ENCODE measurements at places on chromosomes 2 and 18.

- DNase-seq: no peak
Observed at GRCh38 chr2:119523383-119523951, 816 bp downstream of the SCTR start.

GRCh38 chr2:164028814-164029534, 293.2 kb upstream of the FIGN start:
- DNase-seq: no peak

- no peak for DNase-seq
Observed at GRCh38 chr2:107259408-107260195, 373.6 kb upstream of the ST6GAL2 start.

DNA sequence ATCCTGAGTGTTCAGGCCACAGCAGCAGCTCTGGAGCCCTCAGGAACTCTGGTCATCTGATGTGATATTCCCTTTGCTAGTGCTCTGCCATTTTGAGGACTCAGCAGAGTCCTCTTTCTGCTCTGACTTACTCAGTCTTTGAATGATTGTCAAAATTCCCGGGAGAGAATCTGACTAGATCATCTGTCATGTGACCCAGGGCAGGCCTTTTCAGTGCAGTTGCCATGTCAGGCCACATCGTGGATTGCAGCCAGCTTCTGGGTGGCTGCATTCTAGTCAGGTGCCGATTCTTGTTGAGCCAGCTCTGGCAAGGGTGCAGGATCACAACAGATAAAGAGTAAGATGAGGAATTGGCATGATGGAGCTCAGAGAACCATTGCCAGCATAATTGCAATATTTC, 795.6 kb downstream of the CPS1 start:
- no peak for DNase-seq

- DNase-seq: no peak
Observed at GRCh38 chr2:74573747-74574562, 19.4 kb downstream of the DOK1 start.

- no peak for DNase-seq
Observed at GRCh38 chr2:3952866-3953516, 249.6 kb downstream of the DCDC2C start.

DNA sequence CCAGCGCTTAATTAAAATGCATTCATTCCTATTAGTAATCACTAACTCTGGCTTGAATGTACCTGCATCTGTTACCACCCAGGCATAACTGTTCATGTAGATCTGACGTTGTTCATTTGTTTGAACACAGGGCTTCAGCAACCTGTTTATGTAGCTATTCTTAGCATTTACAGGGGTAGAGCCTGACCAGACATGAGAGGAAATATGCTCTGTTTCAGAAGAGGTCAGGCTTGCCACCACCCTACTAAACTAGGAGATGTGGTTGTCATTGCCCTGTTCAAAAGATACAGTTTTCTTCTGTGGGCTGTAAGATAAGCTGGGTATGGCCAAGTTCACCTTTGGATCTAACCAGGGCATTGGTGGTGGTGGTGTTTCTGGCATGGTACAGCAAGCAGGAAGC, 8.8 kb downstream of the MGAT5 start:
- no peak for DNase-seq

GRCh38 chr2:48695991-48696390, 59.5 kb downstream of the LHCGR start:
- DNase-seq: no peak

DNA sequence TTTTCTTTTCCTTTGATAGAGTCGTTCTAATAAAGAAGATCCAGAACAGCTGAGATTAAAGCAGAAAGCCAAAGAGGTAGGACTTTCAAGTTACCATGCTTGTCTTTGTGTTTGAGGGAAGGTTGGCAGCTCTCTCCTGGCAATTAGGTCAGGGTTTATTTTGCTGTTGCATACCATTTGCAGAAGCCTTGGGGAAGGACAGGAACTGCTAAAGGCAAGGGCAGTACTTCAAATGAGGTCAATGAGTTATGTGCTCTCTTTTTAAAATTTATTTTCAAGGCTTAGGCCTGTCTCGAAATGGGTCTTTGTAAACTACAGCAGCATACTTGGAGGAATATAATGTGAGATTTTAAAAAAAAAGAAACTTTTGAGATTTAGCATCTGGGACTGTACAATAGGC, 108.9 kb downstream of the TAF4B start:
- no peak for DNase-seq

- DNase-seq: no peak
Observed at GRCh38 chr2:72108121-72108520, 39.5 kb downstream of the CYP26B1 start.

DNA sequence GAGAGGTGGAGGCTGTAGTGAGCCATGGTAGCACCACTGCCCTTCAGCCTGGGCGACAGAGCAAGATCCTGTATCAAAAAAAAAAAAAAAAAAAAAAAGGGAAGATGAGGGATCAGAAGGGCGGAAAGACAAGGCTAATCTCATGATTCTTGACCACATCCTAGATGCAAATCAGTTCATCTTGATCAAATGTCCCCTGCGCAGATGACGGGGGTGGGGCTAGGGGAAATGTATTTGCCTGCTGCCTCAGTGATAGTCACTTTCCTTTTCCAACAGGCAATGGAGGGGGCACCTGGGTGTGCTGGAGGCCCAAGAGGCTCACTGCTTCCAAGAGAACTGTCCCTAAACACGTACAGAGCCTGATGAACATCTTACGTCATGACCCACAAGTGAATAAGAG, 3.7 kb upstream of the EMILIN2 start:
- DNase-seq: no peak

- DNase-seq: no peak
Observed at GRCh38 chr2:84652431-84652830, 136.1 kb downstream of the DNAH6 start.

- DNase-seq: no peak
Observed at GRCh38 chr2:145546091-145546490, 1026.2 kb upstream of the ZEB2 start.

DNA sequence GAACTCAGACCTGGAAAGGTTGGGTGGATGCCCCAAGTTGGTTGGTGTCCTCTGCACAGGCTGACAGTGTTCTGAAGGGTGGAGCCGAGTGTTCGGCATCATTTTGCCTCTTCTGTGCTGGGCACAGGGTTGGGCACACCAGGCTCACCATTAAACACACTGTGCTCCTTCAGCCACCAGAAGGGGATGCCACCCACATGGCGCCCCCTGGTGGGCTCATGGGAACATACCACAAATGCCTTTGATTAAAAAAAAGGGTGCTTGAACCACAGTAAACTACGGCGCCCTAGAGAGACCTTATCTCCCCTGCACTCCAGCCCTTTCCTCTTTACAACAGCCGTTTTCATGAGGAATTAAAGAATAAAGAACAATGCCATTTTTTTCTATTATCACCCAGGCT, 89.4 kb downstream of the CELF4 start:
- no peak for DNase-seq

DNA sequence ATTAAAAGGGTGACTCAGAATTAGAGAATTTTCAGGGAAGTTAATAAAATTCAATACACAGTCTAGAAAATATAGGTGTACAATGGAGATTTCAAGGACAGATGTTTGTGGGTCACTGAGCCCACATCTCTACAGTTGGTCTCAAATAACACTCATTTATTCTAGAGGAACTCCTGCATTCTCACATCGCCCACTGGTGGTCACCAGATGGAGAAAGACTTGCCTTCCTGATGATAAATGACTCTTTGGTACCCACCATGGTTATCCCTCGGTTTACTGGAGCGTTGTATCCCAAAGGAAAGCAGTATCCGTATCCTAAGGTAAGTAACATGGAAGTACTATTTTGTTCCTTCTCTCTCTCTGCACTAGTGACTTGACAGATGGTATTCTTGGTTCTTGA, 1297.1 kb downstream of the DPP10 start:
- DNase-seq: no peak

- no peak for DNase-seq
Observed at GRCh38 chr2:215361211-215361875, 49.5 kb downstream of the ATIC start.

GRCh38 chr2:12457831-12458230, 258.9 kb upstream of the TRIB2 start:
- DNase-seq: no peak

GRCh38 chr2:121245120-121245820, 39.7 kb downstream of the TFCP2L1 start:
- no peak for DNase-seq

DNA sequence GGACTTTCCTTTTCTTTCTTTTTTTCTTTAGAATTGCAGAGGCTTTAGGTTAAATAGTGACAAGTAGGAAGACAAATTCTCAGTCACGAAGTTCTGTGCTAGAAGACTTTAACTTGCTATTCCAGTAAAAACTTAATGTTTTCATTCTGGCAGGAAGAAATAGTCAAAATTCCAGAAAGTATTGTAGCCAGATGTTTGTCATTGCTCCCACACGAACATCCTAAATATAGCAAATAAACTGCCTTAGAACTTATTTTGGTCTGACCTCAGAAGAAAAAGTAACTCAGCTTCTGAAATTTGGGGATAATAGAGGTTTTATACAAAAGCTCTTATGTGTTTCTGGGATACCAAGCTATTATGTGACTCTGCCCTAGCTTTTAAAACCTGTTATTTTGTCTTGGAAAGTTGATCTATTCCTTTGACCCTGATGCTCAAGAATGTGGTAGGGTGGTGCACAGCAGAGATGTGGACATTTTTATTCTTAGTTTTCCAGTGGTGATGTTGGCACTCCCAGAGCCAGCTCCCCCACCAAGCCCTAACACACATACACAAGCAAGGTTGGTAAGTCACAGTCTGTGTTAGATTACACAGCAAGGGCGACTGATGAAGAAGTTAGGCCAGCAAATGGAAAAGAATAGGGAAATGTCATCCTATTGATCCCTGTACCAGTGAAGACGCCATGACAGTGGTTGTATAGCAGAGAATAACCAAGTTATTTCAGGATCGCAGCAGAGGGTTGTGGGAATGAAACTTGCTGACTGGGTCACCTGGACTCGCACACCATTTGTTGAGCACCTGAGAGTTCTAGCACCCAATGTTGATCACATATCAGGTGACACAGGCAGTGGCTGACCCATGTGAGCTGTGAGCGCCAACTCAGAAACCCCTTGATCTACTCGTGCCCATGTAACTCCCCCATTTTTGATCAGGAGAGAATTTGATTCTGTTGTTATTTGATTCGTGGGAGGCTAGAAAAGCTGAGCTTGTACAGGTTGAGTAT, 23.7 kb downstream of the FARP2 start:
- no peak for DNase-seq

DNA sequence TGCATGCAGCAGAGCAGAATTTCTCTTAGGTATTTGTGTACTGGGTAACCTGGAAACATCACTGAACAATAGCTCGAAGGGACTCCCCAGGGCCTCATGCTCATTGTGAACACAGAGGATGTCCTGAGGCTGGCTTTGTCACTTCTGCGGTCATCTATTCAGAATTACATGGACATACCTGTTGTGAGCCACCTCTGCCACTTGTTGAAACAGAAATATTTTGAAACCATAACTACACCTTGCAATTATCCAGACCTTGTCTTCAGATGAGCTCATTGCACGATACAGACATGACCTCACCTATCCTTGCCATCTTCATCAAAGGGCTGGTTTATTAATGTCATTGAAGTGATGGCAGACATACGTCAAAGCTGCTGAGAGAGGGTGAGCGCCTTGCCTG, 23.4 kb upstream of the CREG2 start:
- DNase-seq: no peak

DNA sequence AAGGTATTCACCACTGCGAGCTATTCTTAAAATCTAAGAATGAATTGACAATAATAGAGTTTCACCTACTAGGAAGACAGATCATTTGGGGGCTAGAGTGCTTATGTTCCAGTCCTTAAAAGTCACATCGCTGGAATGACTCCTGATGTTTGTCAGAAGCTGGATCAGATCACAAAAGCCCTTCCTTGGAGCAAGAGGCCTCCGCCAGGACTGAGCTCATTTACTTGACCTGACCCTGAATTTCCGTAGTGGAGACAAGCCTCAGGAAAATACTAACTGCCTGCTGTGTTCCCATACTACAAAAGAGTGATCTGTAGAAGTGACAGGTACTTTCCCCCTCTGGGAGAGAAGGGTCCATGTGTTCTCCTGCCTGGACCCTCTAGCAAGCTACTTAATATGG, 483.9 kb downstream of the DPP10 start:
- no peak for DNase-seq

DNA sequence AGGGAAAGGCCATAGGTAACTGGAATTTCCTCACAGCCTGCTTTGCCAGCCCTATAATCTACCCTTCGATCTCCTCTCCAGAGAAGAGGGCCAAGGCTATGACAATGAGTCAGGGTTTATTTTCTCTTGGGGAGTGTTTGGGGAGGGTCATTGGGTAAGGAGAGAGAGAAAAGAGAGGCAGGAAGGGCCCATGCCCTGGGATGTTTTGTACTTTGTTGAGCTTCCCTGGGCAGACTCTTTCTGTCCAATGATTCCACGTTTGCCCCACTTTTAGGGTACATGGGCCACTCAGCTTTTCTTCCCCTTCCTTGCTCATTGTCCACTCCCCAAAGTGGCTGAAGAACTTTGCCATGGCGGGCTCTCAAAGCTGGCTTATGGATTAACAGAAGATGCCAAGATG, 224.2 kb downstream of the ALK start:
- no peak for DNase-seq

GRCh38 chr2:79393107-79393685, 119.7 kb upstream of the CTNNA2 start:
- DNase-seq: no peak

DNA sequence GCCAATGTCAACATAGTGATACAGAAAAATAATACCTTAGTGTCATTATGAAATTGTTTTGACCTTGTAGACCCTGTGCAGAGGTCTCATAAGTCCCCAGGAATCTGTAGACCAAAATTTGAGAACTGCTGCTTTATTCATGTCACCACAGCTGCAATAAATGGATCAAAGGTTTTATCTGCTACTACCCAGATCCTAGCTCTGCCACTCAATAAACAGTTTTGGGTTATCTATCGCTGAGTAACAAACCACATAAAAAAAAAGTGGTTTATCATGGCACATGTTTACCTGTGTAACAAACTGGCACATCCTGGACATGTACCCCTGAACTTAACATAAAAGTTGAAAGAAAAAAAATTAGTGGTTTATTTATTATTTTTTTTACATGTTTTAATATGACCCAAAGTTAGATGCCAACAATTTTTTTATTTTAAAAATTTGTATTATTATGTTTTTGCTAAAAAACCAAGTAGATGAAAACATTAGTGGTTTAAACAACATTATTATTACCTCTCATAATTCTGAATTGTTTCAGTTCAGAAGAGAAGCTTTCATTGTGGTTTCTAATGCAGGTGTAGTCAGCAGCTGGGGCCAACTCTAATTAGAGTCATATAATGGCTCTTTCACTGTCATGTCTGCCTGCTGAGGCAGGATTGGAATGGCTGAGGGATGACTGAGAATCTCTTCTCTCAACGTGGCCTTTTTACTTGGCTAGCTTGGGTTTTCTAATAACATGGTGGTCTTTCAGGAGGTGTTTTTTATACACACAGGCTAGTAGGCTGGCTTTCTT, 103.3 kb upstream of the SLC38A11 start:
- no peak for DNase-seq

- DNase-seq: no peak
Observed at GRCh38 chr2:18602298-18602697, 12.9 kb upstream of the NT5C1B start.

GRCh38 chr18:30852980-30853379, 189.6 kb downstream of the DSC3 start:
- no peak for DNase-seq

Data from H54 (cell line).